ENCODE measurements at places on chromosomes 4 and X.
A peak's percentile ranks its signal among the peaks of the same experiment; 100 is the strongest.

GRCh38 chr4:145679991-145680455, at the start of gene C4orf51:
C4orf51 (plus strand) TSS chr4:145680146; CDS start chr4:145680204, 58 bp downstream.
- no peak for DNase-seq

GRCh38 chr4:83536362-83537272, 709 bp downstream of the GPAT3 start:
- no peak for DNase-seq

DNA sequence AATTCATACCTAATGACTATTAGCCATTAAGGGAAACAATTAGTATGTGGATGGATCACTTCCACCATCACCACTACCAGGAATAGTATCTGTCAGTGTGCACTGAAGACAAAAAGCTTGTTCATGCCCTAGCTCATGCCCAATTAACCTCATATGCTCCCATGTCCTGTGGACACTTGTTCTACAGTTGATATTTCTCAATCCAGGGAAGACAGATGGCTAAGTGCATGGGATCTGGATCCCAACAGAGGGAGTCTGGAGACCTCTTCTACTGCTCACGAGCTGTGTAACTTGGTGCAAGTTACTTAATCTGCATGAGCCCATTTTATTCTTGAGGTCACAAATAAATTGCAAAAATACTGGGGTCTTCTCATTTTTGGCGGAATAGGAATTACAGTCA, 23.7 kb downstream of the AMOT start:
- no peak for DNase-seq

GRCh38 chrX:41933546-41933945, 10.2 kb upstream of the CASK start:
- DNase-seq, result no peak

GRCh38 chr4:185068837-185069236, 50.5 kb downstream of the HELT start:
- DNase-seq, result no peak

GRCh38 chr4:52655506-52655905, 3.6 kb downstream of the USP46 start:
- no peak for DNase-seq

- no peak for DNase-seq
Measured at GRCh38 chr4:7167706-7168105, 24.6 kb upstream of the SORCS2 start.

DNA sequence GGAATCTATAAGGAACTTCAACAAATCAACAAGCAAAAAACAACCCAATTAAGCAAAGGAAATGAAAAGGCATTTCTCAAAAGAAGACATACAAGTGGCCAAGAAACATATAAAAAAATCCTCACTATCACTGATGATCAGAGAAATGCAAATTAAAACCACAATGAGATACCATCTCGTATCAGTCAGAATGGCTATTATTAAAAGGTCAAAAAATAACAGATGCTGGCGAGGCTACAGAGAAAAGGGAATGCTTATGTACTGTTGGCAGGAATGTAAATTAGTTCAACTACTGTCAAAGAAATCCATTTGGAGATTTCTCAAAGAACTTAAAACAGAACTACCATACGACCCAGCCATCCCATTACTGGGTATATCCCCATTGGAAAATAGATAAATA, 292.4 kb upstream of the FAT1 start:
- no peak for DNase-seq

DNA sequence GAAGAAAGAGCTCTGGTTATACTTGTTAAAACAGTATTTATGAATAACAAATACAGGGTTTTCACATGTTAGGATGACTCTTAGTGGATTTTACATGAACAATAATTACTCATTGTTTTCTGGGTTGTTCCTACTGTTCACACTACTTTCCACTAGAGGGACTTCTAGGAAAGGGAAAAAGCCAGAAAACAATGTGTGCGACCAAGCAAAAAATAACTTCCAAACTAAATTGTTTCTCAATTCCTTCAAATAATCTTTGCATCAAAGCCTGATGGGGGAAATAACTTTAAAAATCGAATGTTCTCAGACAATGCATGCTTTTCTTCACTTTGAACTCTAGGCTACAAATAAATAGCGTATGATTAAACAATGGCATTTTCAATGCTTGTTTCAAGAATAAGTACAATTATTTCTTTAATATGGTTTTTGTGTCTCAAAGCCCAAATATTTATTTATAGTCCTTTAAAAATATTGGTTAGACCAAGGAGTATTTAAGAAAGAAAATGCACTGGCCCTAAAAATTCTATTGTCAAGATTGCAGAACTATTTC, 72.1 kb upstream of the ETNPPL start:
- no peak for DNase-seq

GRCh38 chrX:6019076-6019475, 209.6 kb downstream of the NLGN4X start:
- no peak for DNase-seq

DNA sequence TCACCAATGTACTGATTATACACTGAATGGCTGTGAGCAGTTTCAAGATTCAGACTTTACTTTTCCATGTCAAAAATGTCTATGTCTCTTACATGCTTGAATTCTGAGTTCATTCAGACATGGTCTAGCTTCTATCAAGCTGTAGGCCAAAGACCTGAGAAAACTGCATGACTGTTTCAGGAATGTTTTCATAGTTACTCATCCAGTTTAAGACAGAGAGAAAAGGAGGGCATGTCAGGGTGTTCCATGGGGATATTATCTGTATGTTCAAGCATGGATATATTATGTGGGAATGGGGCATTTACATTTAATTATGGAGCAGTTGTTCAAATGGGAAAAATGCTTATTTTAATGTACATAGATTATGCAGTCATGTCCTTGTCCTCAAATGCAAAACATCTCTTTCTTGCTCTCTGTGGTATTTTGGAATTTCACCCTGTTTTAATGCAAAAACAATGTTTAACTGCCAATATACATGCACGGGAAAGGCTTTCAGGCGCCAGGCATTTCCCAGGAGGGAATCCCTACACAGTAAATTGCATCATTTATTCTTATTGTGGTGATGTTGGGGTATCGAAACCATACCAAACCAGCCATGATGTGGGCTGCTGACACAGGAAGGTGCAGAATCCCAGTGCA, 429.1 kb upstream of the INTU start:
- DNase-seq, result no peak

GRCh38 chrX:9598344-9598743, 133.5 kb downstream of the TBL1X start:
- no peak for DNase-seq

DNA sequence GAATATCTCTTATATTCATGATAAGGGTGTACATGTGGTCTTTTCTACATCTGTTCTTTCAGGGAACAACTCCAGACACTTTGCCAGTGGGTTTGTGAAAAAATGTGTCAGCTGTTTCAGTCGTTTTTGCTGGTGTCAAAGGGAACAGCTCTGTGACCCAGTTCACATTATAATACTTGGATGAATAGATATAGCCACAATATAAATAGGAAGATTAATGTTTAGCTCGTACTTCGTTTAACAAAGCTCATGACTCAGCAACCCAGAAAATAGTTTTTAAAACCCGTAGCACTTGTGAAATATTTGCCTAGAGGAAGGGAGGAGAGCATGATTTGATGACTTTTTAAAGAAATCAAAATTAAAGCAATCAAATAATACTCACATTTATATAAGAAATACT, 7.9 kb downstream of the LIAS start:
- no peak for DNase-seq

GRCh38 chrX:39065051-39065871, 264.0 kb downstream of the MID1IP1 start:
- peak; percentile 56 for DNase-seq

- no peak for DNase-seq
Measured at GRCh38 chr4:177107288-177107921, 202.3 kb upstream of the NEIL3 start.

- peak; percentile 8 for DNase-seq
Measured at GRCh38 chr4:87219632-87220093, 755 bp downstream of the KLHL8 start.
